ENCODE measurements at places on chromosomes 6 and 20.
A peak's percentile ranks its signal among the peaks of the same experiment; 100 is the strongest.

GRCh38 chr6:92132457-92132856 is 1286.9 kb downstream of the EPHA7 start:
- H3K27me3 ChIP-seq = no peaks in the 10 kb centered on the region
- no peak overlapping the region for H3K4me3 ChIP-seq
- peak overlapping the region; percentile 1 for H3K27ac ChIP-seq
- no peaks in the 10 kb centered on the region for H3K4me1 ChIP-seq
- no peaks in the 10 kb centered on the region for H3K36me3 ChIP-seq
- DNase-seq = peak; percentile 57

- no peaks in the 10 kb centered on the region for H3K27me3 ChIP-seq
- H3K4me3 ChIP-seq = no peak overlapping the region
- no peak overlapping the region for H3K27ac ChIP-seq
- H3K36me3 ChIP-seq = no peaks in the 10 kb centered on the region
Observed at GRCh38 chr6:139713424-139713823, 339.0 kb upstream of the CITED2 start.

DNA sequence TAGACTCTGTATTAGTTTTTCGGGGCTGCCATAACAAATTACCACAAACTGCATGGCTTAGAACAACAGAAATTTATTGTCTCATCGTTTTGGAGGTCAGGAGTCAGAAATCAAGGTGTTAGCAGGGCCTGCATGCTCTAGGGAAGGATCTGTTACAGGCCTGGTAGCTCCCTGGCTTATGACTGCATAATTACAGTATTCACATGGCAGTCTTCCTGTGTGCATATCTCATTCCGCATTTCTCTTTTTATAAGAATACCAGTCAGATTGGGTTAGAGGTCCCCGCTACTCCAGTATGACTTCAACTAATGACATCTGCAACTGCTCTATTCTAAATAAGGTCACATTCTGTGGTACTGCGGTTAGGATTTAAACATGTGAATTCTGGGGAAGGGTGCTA is 59.3 kb upstream of the SLC2A12 start:
- H3K36me3 ChIP-seq = no peaks in the 10 kb centered on the region
- H3K27me3 ChIP-seq = no peaks in the 10 kb centered on the region
- DNase-seq = no peak
- no peak overlapping the region for H3K4me3 ChIP-seq
- peaks cover 1% of the 10 kb centered on the region for H3K4me1 ChIP-seq
- no peak overlapping the region for H3K27ac ChIP-seq

- DNase-seq = no peak
- H3K4me1 ChIP-seq = peaks cover 6% of the 10 kb centered on the region
- no peak overlapping the region for H3K27ac ChIP-seq
- no peaks in the 10 kb centered on the region for H3K27me3 ChIP-seq
- no peaks in the 10 kb centered on the region for H3K36me3 ChIP-seq
Observed at GRCh38 chr20:40503119-40503518, 185.9 kb downstream of the MAFB start.

DNA sequence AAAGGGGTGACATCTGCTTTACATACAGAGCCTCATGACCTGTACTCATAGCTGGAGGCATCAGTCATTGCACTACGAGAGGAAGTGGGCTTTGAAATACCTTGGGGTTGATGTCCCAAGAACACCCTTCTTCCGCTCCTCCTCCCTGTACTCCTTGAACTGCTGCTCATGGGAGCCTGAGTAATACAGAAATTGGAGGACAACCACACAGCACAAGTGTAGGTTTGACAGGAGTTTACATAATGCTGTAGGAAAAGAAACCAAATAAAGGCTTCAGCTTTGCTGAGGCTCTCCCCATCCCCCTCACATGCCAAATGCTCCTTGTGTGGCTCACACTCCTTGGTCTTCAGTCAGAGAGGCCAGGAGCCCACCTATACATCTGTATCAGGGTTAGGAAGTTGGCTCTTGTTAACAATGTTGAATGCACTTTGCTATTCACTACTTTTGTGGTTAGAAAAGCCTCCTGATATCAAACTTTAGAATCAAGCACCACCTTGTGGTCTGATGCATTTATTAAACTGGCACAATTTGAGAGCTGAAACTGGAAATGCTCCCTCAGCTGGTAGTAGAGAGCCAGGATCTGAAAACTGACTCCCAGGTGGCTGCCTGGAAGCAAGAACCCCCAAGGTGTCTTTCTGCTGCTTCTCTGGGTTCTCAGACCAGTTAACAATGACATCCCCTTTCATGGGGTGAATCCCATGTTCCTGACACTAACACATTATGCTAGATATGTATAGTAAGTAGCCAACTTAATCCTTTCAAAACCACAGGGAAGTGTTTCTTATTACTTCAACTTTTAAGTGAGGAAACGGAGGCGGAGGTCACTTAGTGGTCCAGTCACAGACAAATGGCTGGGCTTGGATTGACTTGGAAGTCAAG is 56.2 kb upstream of the EDN1 start:
- H3K27ac ChIP-seq = peak overlapping the region; percentile 92
- H3K4me1 ChIP-seq = peaks cover 7% of the 10 kb centered on the region
- no peaks in the 10 kb centered on the region for H3K36me3 ChIP-seq
- no peak overlapping the region for H3K4me3 ChIP-seq
- peak; percentile 83 for DNase-seq

DNA sequence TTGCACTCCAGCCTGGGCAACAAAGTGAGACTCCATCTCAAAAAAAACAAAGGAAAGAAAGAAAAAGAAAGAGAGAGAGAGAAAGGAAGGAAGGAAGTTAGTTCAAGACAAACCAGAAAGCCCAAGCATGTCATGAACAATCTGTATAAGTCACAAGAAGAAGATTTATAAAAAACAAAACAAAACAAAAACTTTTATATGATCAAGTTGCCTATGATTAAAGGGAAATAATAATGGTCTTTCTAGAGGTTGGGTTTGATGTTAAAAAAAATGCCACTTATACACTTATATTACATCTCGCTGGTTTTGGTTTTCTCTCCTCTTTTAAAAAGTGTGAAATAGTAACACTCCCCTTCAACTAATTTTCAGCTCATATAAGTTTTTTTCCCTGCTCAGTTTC is 146.2 kb upstream of the CARMIL1 start:
- no peaks in the 10 kb centered on the region for H3K4me1 ChIP-seq
- no peak for DNase-seq
- H3K27ac ChIP-seq = no peak overlapping the region
- no peaks in the 10 kb centered on the region for H3K36me3 ChIP-seq
- no peaks in the 10 kb centered on the region for H3K27me3 ChIP-seq
- no peak overlapping the region for H3K4me3 ChIP-seq

DNA sequence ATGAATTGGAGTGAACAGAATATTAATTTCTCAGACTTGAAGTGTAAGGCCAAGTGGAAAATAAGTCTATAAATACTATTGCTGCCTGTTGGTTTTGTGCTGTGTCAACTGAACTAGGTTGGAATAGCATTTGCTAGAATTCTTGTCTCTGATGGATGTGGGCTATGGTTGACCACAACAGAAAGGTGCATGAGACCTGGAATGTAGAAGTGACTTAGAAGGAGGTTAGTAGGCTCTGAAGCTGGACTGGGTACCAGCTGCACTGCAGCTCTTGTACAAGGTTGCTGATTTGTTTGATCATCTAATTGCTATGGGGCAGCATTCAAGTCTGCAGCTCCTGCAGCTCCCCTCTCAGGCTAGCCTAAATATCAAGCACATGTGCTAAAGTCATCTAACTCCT is 479.0 kb upstream of the NRSN1 start:
- no peaks in the 10 kb centered on the region for H3K4me1 ChIP-seq
- no peaks in the 10 kb centered on the region for H3K27me3 ChIP-seq
- no peaks in the 10 kb centered on the region for H3K36me3 ChIP-seq
- DNase-seq = no peak
- no peak overlapping the region for H3K4me3 ChIP-seq
- H3K27ac ChIP-seq = no peak overlapping the region

DNA sequence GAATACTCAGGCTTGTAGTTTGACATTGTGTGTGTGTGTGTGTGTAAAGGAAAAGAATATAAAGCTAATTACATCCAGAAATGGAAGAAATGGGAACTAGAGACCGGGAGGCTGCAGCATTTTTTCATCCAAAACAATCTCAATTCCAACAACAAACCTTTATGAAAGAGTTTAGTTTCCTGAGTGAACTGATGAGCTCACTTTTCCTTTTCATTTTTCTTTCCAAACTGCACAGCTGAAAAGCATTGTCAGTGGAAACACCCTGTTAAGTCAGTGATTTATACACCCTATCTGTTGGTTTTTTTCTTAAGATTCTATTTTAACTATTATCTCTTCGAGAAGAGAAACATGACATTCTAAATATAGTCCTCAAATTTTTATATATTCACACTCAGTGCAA is 130.9 kb downstream of the RFPL4B start:
- H3K36me3 ChIP-seq = no peaks in the 10 kb centered on the region
- no peak overlapping the region for H3K27ac ChIP-seq
- peaks cover 5% of the 10 kb centered on the region for H3K27me3 ChIP-seq
- no peaks in the 10 kb centered on the region for H3K4me1 ChIP-seq
- H3K4me3 ChIP-seq = no peak overlapping the region

DNA sequence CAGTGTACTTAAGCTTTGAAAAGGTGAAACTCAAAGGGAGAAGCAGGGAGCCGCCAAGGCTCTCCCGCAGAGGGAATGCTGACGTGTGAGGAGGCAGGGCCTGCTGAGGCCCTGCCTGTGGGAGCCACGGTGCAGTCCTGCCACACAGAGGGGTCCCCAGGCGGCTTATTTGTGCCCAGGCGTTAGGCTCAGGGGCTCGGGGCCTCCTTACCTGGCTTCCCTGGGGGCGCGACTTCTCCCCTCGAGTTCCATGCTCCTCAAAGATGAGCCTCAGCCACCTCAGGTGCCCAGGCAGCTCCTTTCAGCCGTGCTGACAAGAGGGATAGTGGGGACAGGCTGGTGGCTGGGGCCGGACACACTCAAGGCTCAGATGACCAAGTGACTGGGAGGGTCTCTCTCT is 2.2 kb upstream of the KIF25 start:
- DNase-seq = no peak
- H3K4me1 ChIP-seq = no peaks in the 10 kb centered on the region
- no peak overlapping the region for H3K27ac ChIP-seq
- no peak overlapping the region for H3K4me3 ChIP-seq
- peaks cover 17% of the 10 kb centered on the region for H3K27me3 ChIP-seq

- no peaks in the 10 kb centered on the region for H3K4me1 ChIP-seq
- no peak overlapping the region for H3K4me3 ChIP-seq
- peaks cover 17% of the 10 kb centered on the region for H3K27me3 ChIP-seq
- H3K36me3 ChIP-seq = no peaks in the 10 kb centered on the region
- no peak overlapping the region for H3K27ac ChIP-seq
- DNase-seq = no peak
Observed at GRCh38 chr20:24206995-24207394, 218.4 kb upstream of the GGTLC1 start.

GRCh38 chr20:2006452-2007361 is 12.8 kb upstream of the PDYN start:
- H3K27me3 ChIP-seq = peaks cover 75% of the 10 kb centered on the region
- H3K4me3 ChIP-seq = no peak overlapping the region
- H3K4me1 ChIP-seq = no peaks in the 10 kb centered on the region
- H3K36me3 ChIP-seq = no peaks in the 10 kb centered on the region
- DNase-seq = peak; percentile 43

Data from mesenchymal stem cell (in vitro differentiated cells and primary cell).